AG04449 (cell line): ENCODE measurements at places on chromosomes 3 and 15.

DNA sequence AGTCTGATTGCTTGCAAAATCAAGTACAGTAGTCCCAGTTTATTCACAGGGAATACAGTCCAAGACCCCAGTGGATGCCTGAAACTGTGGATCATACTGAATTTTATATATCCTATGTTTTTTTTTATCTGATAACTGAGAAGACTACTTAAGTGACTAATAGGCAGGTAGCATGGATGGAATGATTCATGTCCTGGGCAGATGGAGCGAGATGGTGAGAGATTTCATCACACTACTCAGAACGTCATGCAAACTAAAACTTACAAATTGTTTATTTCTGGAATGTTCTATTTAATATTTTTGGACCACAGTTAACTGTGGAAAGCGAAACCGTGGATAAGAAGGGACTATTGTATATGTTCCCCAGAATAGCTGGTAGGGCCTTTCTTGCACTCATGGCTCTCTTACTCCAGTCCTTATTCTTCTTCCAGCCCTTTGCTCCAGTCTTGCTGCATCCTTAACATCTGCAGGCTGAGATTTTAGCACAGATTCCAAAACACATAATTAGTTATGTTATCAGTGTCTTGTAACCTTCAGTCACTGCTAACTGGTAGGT, 290.0 kb downstream of the ADAMTSL3 start:
- DNase-seq, result no peak

DNA sequence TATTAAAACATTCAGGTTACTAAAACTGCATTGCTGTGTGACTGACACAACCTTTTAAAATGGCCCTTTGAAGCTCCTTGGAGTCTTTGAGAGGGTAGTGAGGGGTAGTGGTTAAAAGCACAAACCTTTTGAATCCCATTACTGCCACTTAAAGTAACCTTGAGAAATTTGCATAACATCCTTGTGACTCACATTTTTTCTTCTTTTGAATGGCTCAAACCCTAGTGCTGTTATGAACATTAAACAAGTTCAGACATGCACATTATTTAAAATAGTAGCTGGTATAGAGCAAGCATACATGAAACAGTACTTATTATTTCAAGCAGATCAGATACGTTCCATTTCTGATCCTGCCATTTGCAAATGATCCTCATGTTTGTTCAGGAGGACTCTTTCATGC, 3.7 kb upstream of the CLDN1 start:
- no peak for DNase-seq

DNA sequence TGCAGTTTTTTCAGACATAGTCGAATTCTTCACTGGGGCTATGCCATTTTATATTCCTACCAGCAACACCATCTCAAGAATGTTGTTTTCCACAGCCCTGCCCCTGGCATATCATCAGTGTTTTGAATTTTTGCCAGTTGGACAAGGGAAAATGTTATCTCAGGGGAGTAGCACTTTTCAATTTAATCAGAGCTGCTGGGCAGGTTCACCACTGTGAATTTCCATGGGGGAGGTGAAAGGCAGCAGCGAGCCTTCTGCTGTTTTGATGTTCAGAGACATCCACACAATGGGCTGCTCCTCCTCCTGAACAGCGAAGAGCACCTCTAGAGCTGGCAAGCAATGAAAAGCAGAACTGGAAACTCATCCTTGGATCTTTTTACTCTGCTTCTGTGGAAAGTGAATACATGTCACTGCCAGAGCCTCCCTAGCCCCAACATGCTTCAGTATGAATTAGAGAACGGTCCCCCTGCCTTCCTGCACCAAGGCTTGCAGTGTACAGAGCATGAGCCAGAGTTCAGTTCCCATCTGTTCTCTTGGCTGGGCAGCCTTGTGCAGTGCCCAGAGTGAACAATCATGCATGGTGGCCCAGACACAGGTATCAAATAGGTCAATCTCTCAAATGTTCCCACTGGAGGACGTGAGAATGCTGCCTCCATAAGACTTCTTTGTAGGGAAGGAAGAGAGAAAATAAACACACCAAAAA, 56.1 kb upstream of the RAD18 start:
- no peak for DNase-seq

GRCh38 chr15:69696946-69697345, 244.3 kb downstream of the RPLP1 start:
- DNase-seq, result no peak

DNA sequence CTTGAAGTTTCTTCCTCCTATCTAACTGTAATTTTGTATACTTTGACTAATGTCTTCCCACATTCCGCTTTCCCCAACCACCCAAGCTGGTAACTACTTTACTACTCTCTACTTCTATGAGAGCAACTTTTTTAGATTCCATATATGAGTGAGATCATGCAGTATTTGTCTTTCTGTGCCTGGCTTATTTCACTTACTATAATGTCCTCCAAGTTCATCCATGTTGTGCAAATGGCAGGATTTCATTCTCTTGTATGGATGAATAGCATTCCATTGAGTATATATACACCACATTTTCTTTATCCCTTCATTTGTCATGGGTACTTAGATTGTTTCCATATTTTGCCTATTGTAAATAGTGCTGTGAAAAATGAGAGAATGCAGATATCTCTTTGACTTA, 78.5 kb upstream of the CCNL1 start:
- DNase-seq, result no peak

GRCh38 chr3:103554451-103554850, 1119.6 kb downstream of the ZPLD1 start:
- no peak for DNase-seq

GRCh38 chr3:172461530-172462138, 13.4 kb upstream of the GHSR start:
- DNase-seq, result no peak

- no peak for DNase-seq
Measured at GRCh38 chr3:35709691-35710090, 70.4 kb downstream of the ARPP21 start.

DNA sequence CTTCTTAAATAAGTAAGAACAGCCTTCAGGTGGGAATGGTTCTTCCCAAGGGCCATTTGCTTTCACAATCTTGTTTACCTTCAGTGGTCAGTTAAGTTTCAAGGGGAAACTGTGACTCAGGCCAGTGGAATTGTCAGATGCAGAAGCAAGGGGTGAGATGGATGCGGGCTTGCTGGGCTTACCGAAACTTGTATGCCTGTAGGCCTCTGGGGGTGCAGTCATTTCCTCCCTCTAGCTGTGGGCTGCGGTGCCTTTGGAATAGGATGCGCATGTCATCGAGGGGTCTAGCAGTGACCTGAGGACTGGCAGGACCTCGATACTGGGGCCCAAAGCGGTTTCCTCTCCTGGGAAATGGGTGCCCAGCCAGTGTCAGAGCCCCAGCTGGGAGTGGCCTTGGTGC, 121.6 kb downstream of the EEFSEC start:
- DNase-seq, result peak; percentile 63

DNA sequence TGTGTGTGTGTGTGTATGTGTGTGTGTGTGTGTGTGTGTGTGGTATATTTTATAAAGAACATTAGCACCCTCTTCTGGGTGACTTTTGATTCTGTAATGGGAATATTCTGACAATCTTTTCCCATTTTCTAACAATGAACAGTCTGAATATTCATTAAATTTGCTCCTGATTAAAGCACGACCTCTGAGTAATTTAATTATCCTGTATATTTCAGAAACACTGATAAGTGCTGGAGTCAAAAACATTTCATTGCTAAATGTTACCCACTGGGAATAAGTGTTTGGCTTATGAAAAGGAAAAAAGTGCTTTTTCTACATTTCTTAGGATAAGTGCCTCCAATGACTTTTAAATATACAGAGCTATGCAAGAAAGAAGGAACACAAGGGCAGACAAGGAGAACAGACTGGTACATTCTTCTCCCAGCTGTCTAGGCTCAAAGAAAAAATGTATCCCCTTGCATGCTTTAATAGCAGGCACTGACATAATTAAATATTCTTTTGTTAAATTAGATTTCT, 32.3 kb upstream of the SYNPR start:
- no peak for DNase-seq

DNA sequence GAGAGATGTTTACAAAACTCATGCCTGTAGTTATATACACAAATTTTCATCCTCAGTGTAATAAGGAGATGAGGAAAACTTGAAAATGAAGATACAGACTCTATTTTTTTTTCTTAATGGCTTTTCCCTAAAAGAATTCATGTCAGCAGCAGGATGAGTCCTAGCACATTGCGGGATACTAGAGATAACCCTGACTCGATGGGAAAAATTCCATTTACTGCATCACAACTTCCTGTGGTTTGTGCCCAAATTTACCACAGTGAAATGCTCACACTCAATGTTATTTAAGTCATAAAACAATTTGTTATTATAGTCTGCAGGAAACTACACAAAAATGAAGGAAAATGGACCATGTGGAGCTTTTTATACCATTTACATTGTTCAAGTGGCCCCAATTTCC, 581.9 kb upstream of the ZNF717 start:
- peak; percentile 33 for DNase-seq

GRCh38 chr3:86948822-86949221, 42.1 kb downstream of the VGLL3 start:
- DNase-seq, result no peak

GRCh38 chr3:138347960-138348753, at the start of gene MRAS:
MRAS (plus strand) TSS chr3:138348579; CDS start chr3:138372884, 24,305 bp downstream.
- no peak for DNase-seq

DNA sequence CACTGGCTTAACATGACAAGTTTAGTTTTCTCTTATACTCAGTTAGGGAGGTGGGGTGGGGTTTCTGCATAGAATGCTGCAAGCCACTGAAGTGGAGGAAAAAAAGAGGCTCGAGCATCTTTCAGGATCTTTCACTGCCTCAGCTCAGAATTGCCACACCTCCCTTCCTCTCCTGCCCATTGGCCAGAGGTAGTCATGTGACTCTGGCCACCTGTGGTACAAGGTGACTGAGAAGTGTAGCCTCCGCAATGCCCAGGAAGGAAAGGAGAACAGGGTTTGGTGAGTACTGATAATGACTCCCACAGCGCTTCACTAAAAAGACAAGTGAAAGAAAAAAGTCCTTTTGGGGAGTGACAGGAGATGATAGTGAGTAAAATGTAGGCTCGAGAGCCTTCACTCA, 124.3 kb upstream of the TRIM42 start:
- DNase-seq, result no peak
